ENCODE measurements at places on chromosomes 12 and 14.

GRCh38 chr12:121453629-121454028 lies 53.7 kb downstream of the RNF34 start:
- DNase-seq: no peak

DNA sequence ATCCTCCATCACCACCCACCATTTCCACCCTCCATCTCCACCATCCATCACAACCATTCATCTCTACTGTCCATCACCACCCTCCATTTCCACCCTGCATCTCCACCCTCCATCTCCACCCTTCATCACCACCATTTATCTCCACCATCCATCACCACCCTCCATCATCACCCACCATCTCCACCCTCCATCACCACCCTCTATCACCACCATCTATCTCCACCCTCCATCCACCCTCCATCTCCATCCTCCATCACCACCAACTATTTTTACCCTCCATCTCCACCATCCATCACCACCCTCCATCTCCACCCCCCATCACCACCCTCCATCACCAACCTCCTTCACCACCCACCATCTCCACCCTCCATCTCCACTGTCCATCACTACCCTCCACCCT lies 4.7 kb upstream of the CEP170B start:
- no peak for DNase-seq

DNA sequence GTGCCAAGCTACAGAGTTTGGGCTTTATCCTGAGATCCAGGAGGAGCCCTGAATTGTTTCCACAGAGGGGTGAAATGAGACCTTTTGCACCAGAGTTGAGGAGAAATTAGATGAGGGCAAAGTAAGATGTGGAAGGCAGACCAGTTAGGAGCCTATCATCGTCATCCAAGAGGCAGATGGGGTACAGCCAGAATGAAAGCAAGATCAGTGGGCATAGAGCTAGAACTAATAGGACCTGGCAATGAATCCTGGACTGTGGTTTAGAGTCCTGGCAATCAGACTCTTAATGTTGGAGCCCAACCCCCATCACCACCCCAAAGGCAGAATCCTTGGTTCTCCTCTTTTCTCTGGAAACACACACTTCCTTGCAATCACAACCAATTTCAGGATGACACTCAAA lies 166.6 kb upstream of the HMGA2 start:
- DNase-seq: peak; percentile 71

- no peak for DNase-seq
Observed at GRCh38 chr12:24127919-24128721, 178.7 kb upstream of the SOX5 start.

DNA sequence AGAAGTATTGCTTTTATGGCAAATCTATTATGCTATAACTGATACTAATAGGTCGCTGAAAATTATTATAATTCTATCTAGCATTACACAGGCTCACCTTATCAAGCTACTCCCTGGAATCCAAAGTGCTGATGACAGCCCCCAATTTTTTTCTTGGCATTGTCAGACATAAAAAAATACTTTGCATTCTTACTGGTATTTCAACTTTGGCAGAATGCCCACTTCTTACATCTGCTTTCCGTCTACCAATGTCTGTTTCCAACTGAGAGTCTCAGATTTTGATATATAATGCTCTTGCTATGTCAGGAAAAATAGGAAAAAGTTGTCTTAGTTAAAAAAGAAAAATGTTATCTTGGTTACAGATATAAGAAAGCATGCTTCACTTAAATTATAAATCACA lies 615.4 kb downstream of the C12orf50 start:
- peak; percentile 67 for DNase-seq

- no peak for DNase-seq
Observed at GRCh38 chr12:91327131-91327530, 144.5 kb upstream of the DCN start.

GRCh38 chr12:109717390-109718357 lies 4.0 kb downstream of the FAM222A start:
- no peak for DNase-seq

- DNase-seq: no peak
Observed at GRCh38 chr12:87679251-87679650, 349.9 kb downstream of the C12orf50 start.

DNA sequence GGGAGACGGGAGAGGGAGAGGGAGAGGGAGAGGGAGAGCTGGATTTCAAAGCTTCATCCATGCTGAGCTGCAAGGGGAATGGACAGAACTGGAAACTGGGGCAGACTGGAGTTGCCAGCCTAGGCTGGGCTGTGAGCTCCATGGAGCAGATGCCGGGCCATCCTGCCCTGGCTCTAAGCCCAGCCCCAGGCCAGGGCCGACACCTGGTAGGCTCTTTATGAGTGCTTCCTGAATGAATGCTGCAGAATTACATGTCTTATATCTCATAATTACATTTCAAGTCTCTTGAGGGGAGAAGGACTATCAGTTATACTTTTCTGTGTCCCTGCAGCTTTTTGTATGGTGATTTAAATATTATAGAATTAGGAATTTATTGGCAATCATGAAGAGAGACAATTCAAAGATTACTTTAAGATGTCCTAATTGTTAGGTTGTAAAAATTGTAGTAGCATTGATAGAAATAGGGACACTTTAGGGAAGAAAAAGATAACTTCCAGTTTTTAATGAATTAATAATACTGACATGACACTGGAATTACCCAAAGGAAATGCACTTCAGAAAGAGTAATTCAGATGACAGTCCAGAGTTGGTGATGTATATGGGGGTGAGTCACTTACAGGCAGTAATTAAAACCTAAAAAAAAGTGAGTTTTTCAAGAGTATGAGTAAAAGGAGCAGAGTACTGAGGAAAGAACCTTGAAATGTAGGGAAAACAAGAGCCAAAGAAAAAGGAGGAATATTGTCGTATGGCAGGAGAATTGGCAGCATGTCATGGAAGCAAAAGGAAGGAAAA lies 29.0 kb downstream of the SCYL2 start:
- DNase-seq: no peak

DNA sequence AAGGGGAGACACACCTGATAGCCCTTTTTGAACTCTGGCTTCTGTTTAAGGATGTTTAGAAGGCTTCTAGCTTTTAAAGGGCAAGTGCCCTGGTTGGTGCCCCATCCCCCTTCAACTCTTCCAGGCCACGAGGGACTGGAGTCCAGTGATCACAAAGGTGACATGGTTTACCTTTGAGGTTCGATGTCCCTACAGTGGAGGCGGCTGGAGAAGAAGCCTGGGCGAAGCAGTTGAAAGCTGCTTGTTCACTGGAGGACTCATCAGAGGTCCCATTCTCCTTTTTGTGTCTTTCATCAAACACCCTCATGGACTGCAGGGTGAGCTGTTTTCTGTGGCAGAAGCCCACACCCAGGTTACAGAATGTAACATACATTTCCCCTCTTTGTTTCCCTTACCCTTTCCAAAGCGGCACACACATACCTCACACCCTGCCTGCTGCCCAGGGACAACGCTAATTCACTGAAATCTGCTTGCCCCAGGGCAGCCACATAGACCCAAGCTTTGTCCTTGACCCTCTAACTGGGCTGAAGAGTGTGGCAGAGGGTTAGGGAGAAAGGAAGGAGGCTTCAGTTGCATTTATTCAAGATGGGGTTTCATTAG lies 7.7 kb downstream of the TBX3 start:
- DNase-seq: peak; percentile 39

- DNase-seq: no peak
Observed at GRCh38 chr12:131897875-131898274, 3.5 kb downstream of the ULK1 start.

GRCh38 chr14:71725922-71726579 lies 206.2 kb upstream of the RGS6 start:
- peak; percentile 80 for DNase-seq

DNA sequence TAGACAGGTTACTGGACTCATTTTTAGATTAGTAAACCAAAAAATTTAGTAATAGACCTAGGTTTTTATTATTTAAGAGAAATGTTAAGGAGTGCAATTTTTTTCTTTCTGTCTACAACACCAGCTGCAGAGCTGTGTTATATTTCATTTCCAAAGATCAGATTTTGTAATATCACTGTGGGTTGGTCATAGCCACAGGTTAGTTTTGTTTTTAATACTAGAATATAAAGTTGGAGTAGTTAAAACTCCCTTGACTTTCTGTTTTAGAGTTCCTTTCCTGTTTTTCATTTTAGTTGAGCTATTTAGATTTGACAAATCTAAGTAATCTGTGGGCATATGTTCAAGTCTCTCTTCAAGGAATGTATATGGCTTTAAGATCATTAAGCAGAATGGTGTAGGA lies 30.7 kb upstream of the GARIN2 start:
- DNase-seq: no peak

- no peak for DNase-seq
Observed at GRCh38 chr12:20390846-20391245, 22.5 kb downstream of the PDE3A start.

GRCh38 chr12:122793685-122794106 lies 19.3 kb downstream of the CCDC62 start:
- peak; percentile 71 for DNase-seq

DNA sequence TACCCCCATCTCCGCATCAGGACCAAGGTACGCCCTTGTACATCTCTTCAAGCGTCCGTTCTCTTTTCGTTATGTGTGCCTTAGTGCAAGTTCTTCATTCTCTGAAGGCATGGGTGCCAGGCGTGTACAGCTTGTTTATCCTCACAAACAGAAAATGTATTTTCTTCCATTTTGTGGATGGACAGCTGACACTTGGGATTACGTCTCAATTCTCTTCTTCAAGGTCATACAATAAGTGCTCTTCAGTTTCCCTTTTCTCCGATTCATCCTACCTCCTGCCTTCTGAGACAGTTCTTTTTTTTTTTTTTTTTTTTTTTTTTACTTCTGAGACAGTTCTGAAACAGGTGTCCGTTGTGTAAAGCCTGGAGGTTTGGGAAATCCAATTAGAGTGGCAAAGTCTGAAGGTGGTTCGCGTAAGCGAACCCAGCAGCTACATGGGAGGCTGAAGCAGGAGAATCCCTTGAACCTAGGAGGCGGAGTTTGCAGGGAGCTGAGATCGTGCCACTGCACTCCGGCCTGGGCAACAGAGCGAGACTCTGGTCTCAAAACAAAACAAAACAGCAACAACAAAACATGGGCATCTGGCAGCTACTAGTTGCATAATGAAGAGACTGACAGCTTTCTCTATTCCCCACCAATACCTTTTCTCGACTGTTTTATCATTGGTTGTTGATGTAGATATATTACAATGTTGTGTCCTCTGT lies 734 bp downstream of the COX6A1 start:
- DNase-seq: no peak

DNA sequence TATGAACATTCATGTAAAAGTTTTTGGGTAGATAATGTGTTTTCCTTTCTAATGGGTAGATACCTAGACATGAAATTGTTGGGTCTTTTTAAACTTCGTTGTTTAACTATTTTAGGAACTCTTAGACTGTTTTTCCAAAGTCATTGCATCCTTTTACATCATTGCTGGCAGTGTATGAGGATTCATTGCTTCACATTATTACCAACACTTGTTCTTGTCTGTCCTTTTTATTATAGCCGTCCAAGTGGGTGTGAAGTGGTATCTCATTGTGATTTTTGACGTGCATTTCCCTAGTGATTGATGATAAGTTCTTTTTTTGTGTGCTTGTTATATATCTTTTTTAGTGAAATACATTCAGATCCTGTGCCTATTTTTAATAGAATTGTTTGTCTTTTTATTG lies 39.4 kb downstream of the USP15 start:
- DNase-seq: no peak

GRCh38 chr12:20210621-20211215 lies 157.6 kb upstream of the PDE3A start:
- no peak for DNase-seq

- no peak for DNase-seq
Observed at GRCh38 chr14:71737760-71738159, 194.5 kb upstream of the RGS6 start.

DNA sequence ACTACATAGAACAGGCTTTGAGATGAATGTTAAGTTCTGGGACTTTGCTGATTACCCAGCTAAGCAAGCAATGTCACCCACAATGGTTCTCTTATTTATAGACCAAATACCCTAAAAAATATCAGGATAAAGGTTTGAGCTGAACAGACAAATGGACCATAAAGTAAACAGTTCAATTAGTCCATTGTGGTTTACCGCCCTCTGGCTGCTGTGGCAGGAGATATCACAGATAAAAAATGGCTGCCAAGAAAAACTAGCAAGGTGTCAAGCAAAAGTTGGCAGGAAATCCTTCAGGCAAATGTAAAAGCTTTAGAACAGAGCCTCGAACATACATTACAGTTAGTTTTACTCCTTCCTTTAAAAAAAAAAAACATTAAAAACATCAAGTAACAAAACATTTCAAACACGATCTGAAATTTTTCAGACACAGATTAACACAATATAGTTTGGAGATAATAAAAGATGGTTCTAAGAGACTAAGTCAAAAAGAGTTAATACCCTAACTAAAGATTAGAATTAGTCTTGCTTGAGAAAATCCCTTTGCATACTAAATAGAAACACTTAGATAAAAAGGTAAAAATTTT lies 41.3 kb downstream of the MED13L start:
- peak; percentile 69 for DNase-seq

DNA sequence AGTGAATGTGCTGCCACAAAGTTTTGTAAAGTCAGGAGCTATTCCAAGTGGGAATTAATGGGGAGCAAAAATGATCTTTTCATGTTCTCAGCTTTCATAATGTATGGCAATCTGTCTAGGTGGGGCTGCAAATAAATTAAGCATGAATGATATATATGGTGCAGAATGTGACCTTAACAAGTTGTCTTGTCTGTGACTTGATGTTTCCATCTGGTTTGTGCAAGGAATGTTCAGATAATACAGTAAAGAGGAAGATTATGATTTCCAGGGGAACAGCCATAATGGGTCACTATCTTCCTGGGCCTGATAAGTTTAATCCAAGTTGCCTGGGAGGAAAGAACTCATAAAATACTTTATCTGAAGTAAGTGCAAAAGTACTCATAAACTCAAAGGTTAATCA lies 1815.8 kb upstream of the FLRT2 start:
- DNase-seq: no peak

DNA sequence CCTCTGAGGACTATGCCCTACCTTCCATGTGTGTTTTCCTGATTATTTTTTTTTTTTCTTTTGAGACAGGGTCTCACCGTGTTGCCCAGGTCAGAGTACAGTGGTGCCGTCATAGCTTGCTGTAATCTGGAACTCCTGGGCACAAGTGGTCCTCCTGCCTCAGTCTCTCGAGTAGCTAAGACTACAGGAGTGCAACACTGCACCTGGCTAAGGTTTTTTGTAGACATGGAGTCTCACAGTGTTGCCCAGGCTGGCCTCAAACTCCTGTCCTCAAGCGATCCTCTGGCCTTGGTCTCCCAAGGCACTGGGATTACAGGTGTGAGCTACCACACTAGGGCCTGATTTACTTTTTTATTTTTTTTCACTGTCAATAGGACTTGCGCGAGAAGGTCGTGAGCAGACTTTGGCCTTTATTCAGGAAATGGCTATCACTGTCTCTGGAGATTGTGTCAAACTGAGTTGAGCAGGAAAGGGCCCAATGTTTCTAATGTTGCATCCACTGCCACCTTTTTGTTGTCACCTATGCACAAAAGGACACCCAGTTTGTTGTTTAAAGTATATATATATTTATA lies 47.7 kb downstream of the FLRT2 start:
- DNase-seq: no peak

GRCh38 chr14:30826070-30826469 lies 48.3 kb upstream of the COCH start:
- DNase-seq: no peak

Measured in astrocyte of the spinal cord (primary cell).